Esophagus mucosa (tissue), 1 donor: ENCODE measurements at places on chromosomes 7 and 10. TPM values are rescaled to one million over a fixed set of nuclear protein-coding genes. Genes with fewer than 3 reads are reported as not detected.

The TFPI2 gene
- 0.24 TPM for total RNA-seq

GRCh38 chr7:128219636-128220035 is 21.4 kb upstream of the LEP start:
- no peak for ATAC-seq

The ABCA13 gene
- total RNA-seq: 4.3 TPM

DNA sequence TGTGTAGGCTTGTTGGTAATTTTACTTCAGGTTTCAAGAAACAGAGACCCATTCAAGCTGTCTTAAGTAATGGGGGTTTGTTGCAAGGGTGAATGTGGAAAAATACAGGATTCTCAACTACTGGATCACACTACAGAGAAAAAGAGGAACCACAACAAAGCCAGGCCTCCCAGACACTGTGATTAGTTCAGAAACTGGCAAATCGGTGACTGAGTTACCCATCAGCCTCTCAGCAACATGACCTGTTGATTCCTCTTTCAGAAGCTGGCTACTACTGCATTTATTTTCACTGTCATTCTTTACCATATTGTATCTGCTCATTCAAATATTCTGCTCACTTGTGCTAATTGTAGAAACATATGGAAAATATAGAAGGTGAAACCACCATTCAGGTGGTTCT is 16.0 kb downstream of the CCDC71L start:
- ATAC-seq: no peak

- no peak for ATAC-seq
These were observed 95.1 kb downstream of the NPY start for GRCh38 chr7:24378871-24379616.

DNA sequence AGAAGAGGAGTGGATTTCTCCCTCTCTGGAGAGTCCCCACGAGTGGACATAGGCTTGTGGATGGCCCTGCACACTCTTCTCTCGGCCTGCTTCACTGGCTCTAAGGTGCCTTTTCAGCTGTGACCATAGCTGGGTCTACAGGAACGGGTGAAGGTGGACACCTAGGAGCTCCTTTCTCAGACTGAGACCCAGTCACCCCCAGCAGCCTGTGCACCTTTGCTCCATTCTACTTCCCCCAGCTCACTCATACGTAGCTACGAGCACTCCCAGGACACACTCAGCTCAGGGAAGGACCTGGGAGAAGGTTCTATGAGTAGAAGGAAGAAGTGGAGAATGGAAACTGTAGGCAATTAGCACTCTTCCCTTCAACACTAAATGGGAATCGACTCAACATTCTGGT is 272.0 kb upstream of the KLF6 start:
- no peak for ATAC-seq

- no peak for ATAC-seq
These were observed 92.9 kb upstream of the STK17A start for GRCh38 chr7:43490016-43490415.

DNA sequence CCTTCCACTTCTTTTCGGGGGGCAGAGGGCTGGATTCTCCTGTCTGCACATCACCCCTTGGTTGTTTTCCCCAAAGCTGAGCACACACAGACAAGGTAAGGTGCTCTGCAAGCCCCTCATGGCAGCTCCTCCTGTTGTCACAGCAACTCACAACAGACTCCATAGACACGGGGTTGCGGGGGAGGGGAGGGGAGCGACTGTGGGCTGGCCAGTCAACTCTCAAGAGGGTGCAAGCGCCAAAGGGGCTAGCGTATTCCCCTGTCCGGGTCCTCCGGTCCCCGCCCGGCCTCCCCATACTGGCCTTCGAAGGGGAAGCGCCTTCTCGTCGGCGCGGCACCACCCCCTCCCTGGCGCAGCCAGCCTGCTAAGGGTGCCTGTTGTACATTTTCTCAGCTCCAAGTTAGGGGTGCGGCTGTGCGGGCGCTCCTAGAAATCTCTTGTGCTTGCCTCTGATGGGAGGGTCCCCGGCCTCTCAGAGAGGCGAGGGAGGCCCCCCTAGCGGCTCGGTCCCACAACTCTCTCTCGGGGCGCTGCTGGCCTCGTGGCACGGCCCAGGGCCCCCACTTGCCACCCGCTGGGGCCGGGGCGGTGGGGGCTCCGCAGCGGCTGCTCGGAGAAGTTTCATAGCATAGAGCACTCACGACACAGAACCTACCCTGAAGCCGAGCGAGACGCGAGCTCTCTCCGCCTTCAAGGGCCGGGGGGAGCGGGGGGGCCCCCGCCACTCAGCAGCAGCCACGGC is 498 bp downstream of the RHOBTB1 start:
- ATAC-seq: peak; percentile 58

DNA sequence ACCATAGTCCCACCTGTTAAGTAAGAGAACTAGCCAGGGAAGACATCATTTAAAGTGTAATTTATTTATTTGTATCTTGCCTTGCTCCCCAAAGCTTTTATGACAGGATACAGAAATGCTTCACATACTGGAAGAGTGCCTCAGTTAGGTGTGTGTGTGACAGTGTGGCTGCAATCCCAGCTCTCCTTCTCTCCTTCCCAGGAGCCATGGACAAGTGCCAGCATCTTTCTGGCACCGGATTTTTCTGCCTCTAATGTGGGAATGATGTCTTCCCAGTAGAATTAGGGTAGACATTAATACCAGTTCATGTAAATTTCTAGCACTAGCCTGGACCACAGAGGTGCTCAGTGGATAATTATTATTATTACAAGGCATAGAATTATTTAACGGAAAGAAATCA is 30.3 kb upstream of the ATXN7L1 start:
- ATAC-seq: no peak

DNA sequence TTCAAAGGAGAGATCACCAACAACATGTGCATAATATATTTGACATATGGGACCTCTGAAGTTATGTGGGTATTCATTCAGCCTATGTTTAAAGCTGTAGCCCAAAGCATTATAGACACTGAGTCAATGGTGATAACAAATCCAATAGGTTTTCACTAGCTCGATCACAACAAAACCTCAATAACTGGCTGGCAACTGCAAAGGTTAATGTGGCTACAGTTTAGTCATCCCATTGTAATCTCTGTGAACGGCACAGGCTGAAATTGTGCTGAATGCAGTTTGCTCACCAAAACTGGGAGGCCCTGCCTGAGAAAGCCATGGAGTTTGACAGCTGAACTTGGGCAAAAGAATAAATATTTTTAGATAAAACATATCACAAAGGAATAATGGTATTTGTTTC is 152.4 kb upstream of the ADO start:
- no peak for ATAC-seq

GRCh38 chr10:118979661-118980060 is 49.9 kb upstream of the NANOS1 start:
- no peak for ATAC-seq

DNA sequence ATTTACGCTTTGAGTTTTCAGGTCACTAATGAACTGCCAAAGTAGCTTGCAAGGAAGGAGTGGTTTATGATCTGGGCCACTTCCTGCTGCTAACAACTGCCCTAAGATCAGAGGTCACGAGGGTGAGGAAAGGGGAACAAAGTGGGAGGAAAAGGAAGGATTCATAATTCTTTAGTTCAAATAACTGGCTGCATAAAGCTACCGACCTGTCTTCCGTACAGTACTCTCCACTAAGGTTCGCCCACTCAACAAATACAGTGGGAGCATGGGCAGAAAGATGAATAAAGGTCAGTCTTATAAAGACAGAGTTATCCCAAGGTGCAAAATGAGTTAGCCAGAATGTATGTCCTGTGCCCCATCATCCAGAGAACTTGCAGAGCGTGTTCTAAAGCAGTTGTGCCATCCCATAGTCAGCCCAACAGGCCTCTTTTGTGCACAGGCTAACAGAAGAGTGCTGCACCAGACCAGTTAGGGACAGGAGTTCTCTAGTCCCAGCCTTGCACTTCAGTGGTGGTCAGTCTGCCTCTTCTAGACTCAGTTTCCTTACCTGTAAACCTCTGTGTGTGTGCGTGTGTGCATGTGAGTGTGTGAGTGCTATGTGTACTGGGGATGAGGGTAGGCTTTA is 65.9 kb downstream of the CREB3L2 start:
- ATAC-seq: peak; percentile 28

The TRIL gene
- total RNA-seq: 2.9 TPM

GRCh38 chr7:122833888-122834570 is 52.2 kb downstream of the CADPS2 start:
- ATAC-seq: no peak

DNA sequence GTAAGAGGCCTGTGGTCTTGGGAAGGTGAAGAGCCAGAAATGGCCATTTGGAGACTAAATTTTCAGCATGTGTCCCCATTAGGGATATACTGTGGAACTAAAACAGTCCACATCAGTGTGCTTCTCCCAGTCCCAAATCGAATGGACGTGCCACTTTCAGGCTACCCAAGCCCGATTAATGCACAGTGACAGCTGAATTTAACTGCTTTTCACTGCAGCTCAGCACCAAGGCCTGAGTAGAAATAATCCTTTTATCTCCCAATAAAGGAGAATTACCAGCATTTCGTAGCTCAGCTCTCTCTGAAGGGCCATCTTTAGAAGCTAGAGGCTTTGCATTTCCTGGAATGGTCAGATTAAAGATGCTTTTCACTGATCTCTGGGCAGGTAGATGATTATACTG is 183.3 kb downstream of the NPSR1 start:
- ATAC-seq: no peak

The DCLRE1A gene
- 3.7 TPM for total RNA-seq

The CALHM1 gene
- total RNA-seq: 0.04 TPM

- no peak for ATAC-seq
These were observed 70.0 kb upstream of the PAPSS2 start for GRCh38 chr10:87589645-87590051.

- ATAC-seq: no peak
These were observed 17.6 kb upstream of the AOAH start for GRCh38 chr7:36741866-36742265.

GRCh38 chr7:139854124-139854511 is 25.1 kb downstream of the TBXAS1 start:
- peak; percentile 80 for ATAC-seq

DNA sequence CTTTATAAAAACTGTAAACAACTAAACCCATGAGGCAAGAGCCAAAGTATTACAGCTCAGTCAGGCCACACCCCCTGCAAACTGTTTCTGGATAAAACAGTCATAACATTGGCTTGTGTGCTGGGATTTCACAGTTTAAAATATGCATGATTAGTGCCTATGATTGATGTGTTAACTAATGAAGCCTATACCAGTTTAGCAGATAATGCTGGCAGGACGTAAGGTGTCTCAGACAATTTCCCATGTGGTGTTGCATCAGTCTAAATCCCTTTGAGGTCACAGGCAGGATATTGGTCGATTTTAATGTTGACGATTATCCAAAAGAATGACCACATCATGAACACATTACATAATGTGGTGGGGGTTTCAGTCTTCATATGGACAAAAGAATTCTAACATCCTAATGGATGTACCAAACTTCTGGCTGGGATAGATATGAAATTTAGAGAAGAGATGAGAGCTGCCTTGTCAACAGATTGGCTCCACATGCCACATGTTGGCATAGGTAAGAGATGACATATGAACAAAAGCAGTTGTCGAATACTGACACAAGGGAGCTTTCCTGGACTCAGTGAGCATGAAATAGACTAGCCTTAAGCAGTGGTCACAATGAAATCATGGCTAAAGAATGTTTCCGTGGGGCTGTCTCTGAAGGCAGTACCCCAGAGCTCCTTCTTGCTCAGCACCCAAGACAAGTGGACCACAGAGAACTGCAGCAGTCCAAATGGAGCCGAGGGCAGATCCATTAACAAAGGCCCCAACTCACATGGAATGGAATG is 445.6 kb downstream of the GFRA1 start:
- ATAC-seq: no peak

DNA sequence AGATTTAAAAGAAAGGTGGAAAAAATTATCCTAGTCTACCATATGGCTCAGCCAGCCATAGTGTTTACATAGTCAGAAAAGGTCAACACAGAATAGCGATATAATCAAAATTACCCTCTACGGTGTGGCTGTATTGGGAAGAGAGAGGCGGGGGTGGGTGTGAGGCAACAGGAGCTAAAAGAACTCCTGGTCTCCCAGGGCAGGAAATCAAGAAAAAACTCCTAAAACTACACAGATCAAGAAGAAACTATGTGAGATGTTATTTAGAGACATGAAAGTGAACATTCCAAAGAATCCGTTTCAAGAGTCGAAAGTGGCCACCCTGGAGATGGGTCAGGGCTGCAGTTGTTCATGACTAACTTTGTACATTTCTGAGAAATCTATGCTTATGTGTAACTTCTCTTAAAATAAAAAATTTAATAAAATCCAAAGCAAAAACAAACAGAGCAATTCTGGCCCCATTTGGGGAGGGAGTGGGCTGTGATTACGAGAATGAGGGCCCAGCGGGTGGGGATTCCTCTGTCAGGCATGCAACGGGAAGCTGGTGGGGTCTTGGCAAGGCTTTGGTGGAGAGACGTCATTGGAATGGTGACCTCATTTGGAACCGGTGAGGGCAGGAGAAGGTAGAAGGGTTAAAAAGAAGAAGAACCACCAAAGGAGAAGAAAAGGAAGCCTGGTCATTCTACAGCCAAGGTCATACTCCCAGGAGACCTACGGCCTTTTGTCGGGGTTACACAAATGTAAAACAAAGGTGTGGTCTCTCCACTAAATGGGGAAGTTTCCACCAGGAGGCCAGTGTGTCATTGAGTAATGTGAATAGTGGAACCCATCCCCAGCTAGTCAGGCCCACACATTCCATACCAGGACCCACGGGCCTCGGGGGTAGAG is 71.2 kb upstream of the DUSP5 start:
- no peak for ATAC-seq

DNA sequence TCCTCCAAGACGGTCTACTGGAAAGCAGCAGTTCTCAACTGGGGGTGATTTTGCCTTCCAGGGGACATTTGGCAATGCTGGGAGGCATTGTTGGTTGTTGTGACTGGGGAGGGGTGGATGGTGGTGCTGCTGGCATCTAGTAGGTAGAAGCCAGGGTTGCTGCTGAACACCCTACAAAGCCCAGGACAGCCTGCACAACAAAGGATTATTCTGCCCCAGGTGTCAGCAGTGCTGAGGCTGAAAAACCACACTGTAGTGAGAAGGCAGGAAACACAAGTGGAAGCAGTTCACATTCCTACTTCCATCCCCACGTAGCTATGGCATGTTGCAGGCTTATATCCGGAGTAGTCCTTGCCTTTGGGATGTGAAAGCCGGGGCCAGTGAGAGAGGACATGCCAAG is 86.9 kb downstream of the AOAH start:
- ATAC-seq: no peak

- ATAC-seq: no peak
These were observed 63.7 kb downstream of the THSD7A start for GRCh38 chr7:11768263-11768662.

The GNAT3 gene
- total RNA-seq: not detected

- ATAC-seq: peak; percentile 93
These were observed 30.5 kb downstream of the JAKMIP3 start for GRCh38 chr10:132096223-132096622.

GRCh38 chr10:23656735-23657134 is 217.9 kb downstream of the OTUD1 start:
- no peak for ATAC-seq

- no peak for ATAC-seq
These were observed 299.4 kb downstream of the DNAJB9 start for GRCh38 chr7:108869070-108869469.

- ATAC-seq: no peak
These were observed 37.6 kb downstream of the CPXM2 start for GRCh38 chr10:123854003-123854402.
